ENCODE measurements at places on chromosomes 13 and 19.

GRCh38 chr13:33639626-33640080, 178.3 kb upstream of the RFC3 start:
- no peak for DNase-seq

DNA sequence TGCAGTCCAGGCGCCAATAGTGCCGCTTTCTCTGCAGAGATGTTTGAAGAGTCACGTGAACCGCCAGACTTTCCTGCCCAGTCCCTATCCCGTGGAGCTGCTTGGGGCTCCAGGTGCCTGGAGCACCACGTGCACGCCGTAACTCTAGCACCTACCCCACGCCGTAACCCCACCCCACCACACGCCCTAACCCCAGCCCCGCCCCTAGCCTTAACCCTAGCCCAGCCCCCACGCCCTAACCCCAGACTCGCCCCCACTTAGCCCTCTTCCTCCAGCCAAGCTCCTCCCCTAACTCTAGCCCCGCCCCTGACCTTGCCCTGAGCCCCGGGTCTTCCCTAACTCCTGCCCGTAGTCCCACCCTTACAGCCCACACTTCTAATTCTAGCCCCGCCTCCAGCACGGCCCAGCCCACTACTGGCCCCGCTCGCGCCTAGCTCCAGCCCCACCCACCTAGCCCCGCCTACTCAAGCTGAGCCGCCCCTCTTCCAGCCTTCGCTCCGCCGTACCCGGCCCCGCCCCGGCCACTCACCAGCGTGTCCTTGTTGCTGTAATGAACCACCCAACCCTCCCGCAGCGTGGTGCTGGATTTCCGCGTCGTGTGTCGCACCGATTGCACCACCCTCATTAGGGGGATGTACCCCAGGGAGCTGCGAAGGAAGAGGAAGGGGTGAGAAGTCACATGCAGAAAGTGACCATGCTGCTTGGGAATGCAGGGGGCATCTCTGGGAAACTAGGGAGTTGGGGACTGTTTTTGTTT, 19.5 kb downstream of the PRKD2 start:
- no peak for DNase-seq

DNA sequence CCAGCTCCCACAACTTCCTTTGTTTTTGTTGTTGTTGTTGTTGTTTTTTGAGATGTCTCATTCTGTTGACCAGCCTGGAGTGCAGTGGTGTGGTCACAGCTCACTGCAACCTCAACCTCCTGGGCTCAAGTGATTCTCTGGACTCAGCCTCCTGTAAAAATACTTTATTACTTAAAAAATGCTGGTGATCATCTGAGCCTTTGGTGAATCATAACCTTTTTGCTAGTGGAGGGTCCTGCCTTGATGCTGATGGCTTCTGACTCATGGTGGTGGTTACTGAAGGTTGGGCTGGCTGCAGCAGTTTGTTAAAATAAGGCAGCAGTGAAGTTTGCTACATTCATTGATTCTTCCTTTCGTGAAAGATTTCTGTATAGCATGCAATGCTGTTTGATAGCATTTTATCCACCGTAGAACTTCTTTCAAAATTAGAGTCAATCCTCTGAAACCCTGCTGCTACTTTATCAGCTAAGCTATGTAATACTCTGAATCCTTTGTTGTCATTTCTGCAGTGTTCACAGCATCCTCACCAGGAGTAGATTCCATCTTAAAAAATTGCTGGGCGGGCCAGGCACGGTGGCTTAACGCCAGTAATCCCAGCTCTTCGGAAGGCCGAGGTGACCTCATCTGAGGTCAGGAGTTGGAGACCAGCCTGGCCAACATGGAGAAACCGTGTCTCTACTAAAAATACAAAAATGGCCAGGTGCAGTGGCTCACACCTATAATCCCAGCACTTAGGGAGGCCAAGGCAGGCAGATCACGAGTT, 18.0 kb downstream of the ARHGAP35 start:
- no peak for DNase-seq

DNA sequence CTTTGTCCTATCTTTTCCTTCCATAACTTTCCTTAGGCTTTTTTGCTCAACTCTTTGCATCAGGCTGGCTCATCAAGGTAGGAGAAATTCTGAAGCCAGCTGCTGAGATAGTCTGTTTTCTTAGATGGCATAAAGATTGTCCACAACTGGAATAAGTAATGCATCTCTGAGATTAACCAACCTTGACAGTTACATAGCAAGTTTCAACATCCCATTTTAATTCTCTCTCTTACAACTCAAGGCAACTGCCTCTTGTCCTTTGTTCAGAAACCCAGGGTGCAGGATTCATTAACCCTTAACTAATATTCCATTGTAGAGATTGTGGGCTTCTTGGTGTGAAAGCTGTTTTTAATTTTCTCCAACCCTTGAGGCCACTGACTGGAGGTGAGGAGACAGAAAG, 239.2 kb downstream of the LACC1 start:
- DNase-seq, result no peak

- no peak for DNase-seq
Measured at GRCh38 chr19:18860302-18860700, 28.5 kb downstream of the UPF1 start.

- DNase-seq, result peak; percentile 29
Measured at GRCh38 chr13:75550159-75550567, 572 bp downstream of the UCHL3 start.

DNA sequence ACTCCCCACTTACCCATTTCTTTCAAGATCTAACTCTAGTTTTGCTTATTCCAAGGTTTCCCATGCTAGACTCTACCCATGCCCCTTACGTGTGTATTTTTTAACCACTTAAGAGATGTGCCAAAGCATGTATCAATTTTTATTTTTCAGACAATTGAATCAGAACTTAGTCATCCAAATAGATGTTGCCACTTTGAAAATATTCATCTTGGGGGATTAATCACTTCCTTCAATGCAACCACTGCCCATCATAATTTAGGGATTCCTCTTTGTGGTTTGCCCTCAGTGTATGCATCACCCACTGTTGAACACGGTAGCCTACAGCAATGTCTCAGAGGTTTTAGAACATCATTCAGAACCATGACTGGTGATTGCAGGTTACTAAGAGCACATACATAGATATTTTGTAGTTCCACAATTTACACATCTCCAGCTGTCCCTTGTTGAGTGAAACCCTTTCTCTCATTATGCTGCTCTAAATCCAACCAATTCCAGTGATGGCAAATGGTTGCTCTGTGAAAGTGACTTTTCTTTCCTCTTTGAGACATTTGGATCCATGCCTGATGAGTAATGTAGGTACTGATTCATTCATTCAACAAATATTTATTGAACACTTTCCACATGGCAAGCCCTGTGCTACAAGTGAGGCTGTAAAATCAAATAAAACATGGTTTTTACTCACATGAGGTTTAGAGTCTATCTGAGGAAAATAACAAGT, 60.6 kb upstream of the SERP2 start:
- no peak for DNase-seq

GRCh38 chr13:33150126-33150525, 133.9 kb downstream of the KL start:
- DNase-seq, result no peak

- no peak for DNase-seq
Measured at GRCh38 chr13:91778123-91778522, 379.7 kb downstream of the GPC5 start.

DNA sequence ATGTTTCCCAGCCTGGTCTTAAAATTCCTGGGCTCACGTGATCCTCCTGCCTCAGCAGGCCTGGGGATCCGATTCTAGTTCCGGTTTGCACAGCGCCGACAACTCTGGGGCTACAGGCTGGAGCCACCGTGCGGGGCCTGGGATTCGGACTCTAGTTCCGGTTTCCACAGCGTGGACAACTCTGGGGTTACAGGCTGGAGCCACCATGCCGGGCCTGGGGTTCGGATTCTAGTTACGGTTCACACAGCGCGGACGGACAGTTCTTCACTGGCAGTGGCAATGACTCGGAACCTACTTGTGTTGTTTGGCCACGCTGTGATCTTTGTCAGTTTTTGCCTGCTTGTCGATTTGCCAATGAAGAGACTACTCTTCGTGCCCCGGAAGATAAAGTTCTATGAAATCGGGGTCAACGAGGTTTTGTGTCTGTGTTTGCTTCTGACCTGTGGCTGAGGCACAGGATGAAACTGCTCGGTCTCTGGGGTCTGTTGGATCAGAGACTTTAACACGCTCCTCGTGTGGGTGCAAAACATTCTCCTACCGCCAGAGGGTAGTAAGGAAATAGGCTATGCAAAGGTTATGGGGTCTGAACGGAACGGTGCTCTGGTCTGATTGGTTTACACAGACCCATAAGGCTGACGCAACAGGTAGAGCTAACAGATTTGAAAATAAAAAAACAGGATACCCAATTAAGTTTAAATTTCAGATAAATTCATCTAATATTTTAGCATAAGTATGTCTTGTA, 12.1 kb upstream of the ZSCAN1 start:
- DNase-seq, result peak; percentile 65

DNA sequence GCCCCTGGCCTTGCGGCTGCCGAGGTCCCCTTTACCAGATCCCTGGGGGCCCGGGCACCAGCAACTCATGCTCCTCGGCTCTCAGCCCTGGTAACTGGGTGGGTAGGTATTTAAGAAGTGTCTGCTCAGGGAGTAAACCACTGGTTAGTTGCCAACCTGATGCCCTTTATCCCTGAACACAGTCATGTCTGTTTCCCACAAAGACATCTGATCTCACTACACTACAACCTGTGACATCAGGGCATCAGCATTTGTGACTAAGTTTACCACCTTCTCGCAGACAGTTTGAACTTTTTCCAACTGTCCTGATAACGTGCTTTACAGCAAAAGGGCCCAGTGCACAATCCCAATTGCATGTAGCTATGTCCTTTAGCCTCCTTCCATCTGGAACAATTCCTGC, 22.0 kb downstream of the GGACT start:
- DNase-seq, result no peak

- DNase-seq, result peak; percentile 43
Measured at GRCh38 chr19:8445488-8446001, 770 bp downstream of the HNRNPM start.

GRCh38 chr13:96041326-96042110, 11.7 kb downstream of the UGGT2 start:
- DNase-seq, result no peak

GRCh38 chr19:50632151-50632835, 7.4 kb downstream of the SYT3 start:
- DNase-seq, result no peak

DNA sequence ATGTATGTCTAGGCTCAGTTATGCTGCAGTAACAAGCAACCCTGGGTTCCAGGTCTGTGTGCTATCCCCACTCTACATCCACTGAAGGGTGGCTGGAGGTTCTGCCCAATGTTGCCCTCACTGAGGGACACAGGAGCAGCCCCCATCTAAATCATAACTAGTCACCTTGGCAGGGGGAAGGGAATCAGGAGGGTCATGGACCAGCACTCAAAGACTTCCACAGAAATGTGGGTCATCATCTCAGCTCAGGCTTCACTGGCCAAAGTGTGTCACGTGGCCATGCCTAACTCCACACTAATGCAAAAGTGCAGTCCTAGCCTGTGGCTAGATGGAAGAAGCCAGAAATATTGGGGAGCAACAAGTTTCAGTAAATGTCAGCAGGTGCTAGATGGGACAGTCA, 137.3 kb upstream of the ZNF507 start:
- DNase-seq, result no peak

DNA sequence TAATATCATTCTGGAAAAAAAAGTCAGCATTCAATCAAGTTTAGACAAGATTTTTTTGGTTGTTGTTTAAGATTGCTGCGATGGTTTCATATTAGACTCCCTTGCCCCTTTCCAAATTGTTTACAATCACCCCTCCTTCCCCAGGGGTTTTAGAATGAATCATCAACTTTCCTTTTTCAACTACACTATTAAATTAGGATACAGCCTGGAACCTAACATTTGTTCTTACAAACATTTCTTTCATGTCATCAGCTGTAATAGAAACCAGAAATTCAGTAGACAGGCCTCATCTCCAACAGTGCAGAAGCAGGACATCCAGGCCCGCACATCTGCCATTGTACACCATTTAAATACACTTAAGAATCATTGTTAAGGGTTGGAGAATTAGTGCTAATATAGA, 44.4 kb upstream of the WDFY2 start:
- DNase-seq, result no peak

- DNase-seq, result peak; percentile 24
Measured at GRCh38 chr19:49362048-49362928, at the start of gene TEAD2. Gene TEAD2 (minus strand): TSS chr19:49362416. CDS start chr19:49360075, 2,341 bp downstream.

DNA sequence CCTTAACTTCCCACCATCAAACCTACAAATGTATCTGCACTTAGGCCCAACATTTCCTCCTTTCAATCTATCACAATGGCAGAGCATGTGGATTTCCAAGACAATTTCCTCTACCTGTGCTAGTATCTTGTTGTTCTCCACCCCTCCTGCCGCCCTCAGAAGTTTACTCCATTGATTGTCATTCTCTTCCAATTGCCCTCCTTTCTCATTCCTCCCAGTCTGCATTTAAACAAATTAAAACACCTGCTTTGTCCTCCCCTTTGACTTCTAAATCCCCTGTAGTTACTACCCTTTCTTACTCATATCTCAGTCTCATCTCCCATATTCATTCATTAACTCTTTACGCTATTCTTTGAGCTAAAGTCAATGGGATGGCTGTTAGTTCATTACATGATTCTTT, 370.6 kb downstream of the DIAPH3 start:
- DNase-seq, result no peak

- no peak for DNase-seq
Measured at GRCh38 chr19:47765523-47766358, 12.8 kb upstream of the SELENOW start.

- peak; percentile 95 for DNase-seq
Measured at GRCh38 chr19:20565321-20566018, at the start of gene ZNF737. Gene ZNF737 (minus strand): TSS chr19:20565781. CDS start chr19:20565640, 141 bp downstream.

GRCh38 chr13:92682832-92683517, 543.6 kb upstream of the GPC6 start:
- DNase-seq, result no peak

DNA sequence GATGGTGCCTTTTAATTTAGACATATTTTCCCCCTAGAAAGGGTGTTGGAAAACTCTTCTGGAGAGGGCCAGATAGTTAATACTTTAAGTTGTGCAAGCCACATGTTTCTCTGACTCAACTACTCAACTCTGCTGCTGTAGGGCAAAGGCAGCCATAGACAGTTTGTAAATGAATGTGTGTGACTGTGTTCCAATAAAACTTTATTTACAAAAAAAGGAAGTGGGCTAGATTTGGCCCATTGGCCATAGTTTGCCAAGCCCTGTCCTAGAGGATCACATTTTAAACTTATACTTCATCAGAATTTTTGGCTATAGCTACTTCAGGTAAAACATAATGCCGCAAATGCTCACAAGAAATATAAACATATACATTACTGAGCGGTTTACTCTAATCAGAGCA, 306.3 kb upstream of the MAB21L1 start:
- DNase-seq, result no peak

DNA sequence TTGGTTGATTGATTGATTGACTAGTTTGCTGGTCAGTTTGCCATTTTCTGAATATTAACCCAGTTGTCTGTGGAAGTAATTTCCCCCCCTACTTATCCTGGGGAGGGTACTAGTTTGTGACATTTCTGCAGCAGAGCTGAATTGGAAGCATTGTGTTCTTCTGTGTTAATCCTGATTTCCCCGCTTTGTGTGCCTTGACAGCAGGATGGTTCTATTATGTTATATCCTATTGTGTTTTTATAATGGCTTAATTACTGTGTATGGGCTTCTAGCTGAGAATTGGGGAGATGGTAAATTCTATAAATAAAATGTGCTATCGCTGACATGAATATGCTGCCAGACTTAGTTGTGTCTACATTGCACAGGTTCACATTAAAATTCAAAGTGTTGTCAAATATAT, 499.7 kb downstream of the COG6 start:
- no peak for DNase-seq

All from germinal center (tissue), 1 donor.